ENCODE measurements at places on chromosomes 4 and X.

DNA sequence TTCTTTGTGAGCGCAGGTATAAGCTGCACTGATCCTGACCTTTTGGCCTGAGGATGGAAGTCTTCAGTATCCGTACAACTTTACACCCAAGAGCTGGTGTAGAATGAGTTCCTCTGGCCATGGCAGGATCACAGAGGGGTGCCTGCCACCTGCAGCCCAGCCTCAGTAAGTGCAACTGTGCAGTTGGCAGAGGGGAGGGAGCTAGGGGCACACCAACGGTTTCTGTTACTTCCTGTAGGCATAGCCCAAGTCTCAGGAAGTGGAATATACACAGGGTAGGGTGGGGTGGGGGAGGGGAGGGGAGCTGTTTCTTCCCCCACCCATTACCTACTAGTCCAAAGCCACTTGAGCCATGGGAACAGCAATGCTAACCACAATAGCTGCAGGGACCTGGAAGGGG is 85.4 kb upstream of the GBA3 start:
- peak; percentile 28 for DNase-seq

DNA sequence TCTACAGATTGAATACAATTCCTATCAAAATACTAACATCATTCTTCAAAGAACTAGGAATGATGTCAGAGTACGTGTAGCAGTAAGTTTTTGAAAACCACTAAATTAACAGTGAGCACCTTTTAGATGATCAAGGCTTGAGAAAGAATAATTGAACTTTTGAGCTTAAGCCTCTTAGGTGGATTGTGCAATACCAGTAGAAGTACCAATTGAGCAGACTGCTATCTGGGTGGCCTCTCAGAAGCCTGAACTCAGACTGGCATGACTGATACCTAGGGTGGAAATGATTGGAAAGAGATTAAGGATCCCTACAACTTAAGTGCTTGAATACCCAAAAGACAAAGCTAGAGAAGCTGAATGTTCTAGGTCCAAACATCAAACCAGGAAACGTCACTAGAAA is 200.3 kb upstream of the GALNTL6 start:
- no peak for DNase-seq

DNA sequence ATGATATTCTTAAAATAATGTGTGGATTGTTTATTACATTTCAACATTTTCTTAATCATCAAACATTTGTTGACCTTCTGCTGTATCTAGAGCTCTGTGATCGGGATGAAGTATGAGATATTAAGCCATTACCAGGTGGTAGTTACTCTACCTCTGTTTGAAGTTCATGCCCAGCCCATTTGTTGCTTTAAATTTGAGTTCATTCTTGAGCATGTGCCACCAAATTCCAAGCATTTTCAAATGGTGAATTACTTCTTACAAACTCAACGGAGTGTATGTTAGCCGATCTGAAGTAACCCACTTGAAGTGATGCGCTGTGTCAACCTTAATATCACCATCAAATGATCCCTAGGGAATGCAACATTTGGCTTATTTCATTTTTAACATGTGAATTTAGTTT is 7.3 kb upstream of the DTHD1 start:
- peak; percentile 4 for DNase-seq

DNA sequence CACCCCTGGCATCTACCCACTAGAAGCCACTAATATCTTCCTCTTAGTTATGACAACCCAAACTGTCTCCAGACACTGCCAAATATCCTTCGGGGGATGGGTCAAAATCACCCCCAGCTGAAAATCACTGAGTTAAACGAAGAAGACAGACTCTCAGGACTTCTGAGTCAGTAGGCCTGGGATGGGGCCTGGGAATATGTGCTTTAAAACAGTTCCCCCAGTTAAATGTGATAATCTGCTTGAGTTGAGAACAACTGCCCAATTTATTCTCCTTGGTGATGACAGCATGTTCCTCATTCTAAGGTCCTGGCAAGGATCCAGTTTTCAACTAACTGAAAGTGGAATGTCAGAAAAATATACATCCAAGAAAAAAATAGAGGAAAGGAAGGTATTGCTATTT is 52.4 kb downstream of the CBLL2 start:
- DNase-seq: peak; percentile 61

DNA sequence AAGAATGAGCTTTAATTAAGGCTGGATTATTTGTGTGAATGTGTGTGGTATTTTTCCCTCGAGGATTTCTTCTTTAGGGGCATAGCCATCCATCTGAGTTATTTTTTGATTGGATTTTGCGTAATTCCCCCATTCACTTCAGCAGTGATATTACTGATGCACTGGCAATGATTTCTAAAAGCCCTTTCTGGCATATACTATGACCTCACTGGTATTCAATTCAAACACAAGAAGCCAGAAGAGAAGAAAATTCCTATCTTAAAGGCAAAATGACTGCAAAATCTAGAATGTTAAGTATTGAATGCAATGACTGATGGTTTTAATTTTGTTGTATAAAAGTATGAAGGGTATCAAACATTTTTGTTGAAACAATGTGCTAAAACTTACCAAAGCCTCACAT is 71.1 kb upstream of the DDIT4L start:
- DNase-seq: no peak

DNA sequence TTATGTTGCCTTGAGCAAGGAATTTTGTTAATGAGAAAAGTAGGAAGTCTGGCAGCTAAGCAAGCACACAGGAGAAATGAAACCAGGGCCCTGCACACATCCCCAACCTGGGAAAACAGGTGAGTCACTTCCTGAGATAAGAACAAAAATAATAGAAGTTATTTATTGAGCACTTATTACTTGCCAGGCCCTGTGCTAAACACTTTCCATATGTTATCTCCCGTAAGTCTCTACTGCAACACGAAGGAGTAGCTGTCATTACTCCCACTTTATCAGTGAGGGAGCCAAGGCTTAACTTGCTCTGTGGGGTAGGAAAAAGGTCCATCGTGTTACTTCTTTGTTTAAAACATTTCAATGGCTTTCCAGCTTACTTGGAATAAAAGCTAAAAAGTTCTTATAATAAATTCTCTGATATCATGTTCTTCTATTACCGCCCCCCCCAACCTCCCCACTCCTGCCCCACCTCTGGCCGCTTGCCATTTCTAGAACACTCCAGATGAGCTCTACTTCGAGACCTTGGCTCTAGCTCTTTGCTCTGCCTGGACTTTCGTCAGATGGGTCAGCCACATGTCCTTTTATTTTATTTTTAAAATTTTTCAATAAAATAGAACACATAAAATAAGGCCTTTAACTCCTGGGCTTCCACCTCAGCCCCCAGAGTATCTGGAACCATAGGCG is 36.3 kb upstream of the PLAC8 start:
- peak; percentile 45 for DNase-seq

GRCh38 chr4:127686658-127687057 is 43.5 kb upstream of the SLC25A31 start:
- peak; percentile 47 for DNase-seq

- DNase-seq: no peak
Measured at GRCh38 chrX:31071262-31071661, 579 bp downstream of the FTHL17 start.
